ENCODE measurements at places on chromosomes 2 and 18. TPM values are rescaled to one million over a fixed set of nuclear protein-coding genes. Genes with fewer than 3 reads are reported as not detected.

Gene ADD2
- 3.7 TPM for polyA plus RNA-seq

Gene GRB14
- polyA plus RNA-seq = 0.84 TPM

Gene DHRS9
- 0.99 TPM for polyA plus RNA-seq

DNA sequence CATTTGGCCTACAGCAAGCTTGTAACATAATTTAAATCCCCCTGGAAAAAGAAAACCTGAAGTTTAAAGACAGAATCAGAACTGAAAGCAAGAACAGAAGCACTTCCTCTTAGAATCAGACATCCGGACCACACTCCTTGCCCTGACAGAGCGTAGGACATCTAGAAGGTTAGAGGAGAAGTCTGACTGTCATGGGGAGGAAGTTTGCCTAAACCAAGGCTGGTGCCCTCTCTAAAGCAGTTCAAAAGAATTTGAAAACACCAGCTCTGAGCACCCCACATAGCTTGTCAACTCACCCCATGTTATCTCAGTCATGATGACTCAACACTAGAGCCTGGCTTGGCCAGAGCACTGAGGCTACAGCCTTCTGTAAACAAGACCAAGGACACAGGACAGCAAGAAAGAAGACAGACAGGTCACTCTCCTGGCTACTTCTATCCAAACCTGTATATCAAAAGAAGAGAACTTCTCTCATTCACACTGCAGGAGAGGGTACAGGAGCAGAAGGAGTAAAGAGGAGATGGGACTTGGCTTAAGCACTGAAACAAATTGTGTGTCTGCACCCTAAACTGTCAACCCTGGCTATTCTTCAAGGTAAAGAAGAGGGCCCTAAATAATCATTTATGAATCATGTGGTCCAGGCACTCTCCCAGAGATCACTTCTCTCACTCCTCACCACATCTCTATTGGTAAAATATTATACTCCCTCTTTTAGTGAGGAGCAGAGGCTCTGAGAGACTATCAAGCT is 198.6 kb downstream of the MEMO1 start:
- no peak for DNase-seq

- no peak for DNase-seq
These were observed 585.4 kb downstream of the DSC3 start for GRCh38 chr18:30457156-30457555.

DNA sequence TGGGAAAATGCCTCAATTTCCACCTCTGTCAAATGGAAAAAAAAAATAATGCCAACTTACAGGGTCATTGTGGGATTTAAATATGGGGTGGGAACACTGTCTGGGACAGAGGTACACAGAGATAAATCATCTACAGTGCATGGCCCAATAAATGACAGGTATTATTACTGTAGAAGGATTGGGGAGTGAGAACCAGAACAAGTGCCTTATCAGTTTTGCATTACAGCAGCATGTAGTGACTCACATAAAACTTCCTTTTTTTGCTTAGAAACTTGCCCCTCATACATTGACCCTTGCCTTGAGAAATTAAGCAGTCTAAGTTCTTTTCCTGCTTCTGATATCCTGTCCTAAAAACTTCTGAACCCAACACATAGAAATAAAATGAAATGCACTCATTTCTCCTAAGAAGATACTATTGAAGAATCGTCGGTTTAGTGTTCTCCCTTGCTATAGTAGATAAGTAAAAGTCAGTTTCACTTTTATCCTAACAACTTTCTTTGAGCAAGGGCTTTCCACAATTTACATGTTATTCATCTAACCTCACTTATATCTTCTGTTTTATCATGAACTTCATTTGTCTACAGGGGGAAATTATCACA is 121.0 kb upstream of the HAAO start:
- no peak for DNase-seq

DNA sequence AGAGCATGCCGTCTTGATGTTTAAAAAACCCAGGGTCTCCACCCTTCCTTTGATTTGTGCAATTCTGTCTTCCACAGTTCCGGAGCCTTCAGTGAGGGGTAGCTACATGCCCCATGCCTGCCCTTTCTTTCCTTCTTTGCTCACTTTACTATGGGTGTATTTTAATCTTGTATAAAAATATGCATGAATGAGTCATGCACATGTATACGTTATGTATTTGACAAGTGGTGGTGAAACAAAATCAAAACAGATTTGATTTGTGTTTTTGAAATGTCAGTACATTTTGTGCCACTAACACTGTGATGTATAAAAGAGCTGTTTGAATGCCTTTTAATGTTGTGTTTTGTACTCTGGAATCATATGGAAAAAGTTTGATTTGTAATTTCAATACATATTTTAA is 126.5 kb downstream of the RNF144A start:
- DNase-seq = no peak

DNA sequence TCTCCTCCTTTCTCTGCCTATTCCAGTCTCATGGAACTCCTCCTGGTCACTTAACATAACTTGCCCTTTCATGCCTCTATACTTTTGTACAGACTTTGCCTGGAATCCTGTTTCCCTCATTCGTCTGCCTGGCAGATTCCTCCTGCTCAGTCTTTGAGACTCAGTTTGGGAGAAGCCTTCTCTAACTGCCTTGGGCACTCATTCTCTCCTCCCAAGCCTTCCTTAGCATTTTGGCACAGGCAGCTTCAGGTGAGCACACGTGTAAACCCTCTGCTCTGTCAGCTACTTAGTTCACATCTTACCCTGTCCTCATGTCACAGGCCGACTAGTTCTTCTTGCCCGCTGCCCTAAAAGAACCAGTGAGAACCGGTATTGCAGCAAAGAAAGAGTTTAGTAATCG is 6.0 kb upstream of the FAM98A start:
- no peak for DNase-seq

- no peak for DNase-seq
These were observed 2.1 kb upstream of the NGEF start for GRCh38 chr2:233015019-233015645.

DNA sequence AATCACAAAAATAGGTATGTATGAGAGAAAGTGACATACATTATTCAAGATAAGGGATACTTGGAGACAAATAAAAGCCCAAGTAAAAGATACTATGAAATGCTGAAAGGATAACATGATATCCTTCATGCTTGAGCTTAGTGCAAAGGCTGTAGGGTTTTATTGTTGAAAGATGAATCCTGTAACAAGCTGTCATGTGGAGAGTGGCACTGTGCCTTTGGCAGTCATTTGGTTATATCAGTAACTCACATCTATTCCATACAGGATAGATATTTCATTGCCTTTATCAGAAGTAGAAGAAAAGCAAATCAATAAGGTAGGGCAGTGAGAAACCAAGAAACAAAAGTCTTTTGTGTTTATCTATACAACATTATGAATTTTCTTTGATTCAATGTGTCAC is 211.0 kb downstream of the ZNF385B start:
- no peak for DNase-seq

DNA sequence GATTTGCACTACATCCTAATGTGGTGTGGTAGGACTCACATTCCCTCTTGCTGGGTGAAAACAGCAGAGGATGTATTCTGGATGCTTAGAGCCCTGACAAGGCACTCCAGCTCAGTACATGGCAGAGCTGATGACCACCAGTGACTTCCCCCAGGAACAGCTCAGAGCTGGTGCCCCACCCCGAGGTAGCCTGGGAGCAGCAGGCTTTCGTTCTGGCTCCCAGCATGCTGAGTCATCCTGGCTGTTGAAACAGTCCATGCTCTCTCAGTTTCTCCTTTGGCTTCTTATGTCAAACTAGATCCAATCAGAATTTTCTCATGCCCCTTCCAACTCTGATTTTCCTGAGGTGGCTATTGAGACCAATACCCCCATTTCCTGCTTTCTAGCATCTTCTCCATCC is 438.2 kb downstream of the NBAS start:
- no peak for DNase-seq

Data from muscle of arm (tissue), 14 donors.